Activated CD4-positive, CD25-positive, alpha-beta regulatory T cell treated with anti-CD3 and anti-CD28 coated beads, Interleukin-2, amount 50 U/mL, for 24 hours (primary cell): ENCODE measurements at places on chromosomes 1 and 21.

DNA sequence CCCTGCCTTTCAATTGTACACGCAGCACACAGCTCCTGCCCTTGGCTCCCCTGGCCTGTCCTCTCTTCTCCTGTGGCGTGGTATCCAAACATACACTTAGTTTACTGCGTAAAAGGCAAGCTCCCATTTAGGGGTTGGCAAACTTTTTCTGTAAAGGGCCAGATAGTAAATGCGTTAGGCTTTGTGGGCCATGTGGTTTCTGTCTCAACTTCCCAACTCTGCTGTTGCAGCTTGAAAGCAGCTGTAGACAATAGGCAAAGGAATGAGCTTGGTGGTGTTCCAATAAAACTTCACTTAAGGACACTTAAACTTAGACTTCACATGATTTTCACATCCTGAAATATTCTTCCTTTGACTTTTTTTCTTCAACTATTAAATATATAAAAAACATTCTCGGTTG is 63.3 kb downstream of the RHOU start:
- ATAC-seq = no peak

DNA sequence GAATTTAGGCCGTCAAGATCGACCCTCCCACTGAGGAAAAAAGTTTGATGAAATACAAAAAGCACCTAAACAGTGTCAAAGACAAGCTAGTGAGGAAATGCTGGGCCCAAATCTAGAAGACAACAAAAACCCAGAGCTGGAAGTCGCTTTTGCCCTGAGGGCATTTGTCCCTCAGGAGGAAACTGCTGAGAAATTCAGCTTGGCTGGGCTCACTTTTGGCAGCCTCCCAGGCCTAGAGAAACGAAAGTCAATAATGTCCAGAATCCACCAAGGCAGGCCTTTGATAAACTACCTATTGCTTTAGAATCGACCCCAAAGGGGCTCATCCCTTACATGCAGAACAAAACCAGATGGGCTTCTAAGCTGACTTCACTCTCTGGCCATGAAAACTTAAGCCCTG is 38.9 kb downstream of the SYT2 start:
- ATAC-seq = no peak

DNA sequence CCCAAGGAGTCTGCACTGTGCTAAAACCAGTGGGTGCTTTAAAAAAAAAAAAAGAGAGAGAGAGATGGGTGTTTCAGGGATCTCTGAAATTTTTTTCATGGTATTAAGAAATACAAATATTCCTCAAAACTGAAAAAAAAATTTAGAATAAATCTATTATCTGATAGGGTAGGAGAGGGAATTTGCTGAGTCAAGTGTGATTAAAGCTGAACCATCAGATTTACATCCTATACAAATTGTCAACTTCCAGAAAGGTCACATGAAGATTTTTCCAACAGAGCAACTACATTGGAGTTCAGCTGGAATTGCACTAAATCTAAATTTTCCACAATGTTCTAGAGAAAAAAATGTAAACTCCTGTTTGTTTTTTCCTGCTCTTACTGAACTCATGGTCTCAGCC is 79.3 kb upstream of the DSCAM start:
- ATAC-seq = no peak

DNA sequence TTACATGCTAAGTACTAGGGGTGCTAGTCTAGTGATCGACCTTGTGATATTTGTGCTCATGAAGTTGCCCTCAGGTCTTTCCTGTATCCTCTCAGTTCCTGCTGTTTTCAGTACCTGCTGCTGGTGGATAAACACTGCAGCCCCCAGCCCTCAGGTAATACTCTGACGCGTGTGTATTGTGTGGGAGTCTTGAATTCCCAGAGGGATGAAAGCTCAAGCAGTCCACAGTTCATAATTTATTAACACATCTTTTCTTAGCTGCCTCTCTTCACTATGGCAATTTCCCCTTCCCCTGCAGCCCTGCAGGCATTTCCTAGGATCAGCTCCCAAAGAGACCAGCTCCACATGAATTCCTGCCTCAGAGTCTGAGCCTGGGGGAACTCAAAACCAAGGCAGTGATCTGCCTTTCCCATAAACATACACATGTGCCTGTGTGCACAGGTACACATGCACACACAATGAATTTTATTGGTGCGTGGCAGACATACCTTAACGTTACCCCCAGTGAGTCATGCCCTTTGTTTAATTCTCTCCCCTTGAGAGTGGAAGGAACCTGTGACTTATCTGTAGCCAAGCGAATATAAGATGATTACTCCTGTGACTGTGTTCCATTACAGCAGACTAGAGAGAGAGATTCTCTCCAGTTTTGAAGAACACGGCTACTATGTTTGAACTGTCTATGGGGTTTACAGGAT is 14.1 kb upstream of the HMGCS2 start:
- ATAC-seq = peak; percentile 24
